ENCODE measurements at places on chromosomes 2 and 18.

DNA sequence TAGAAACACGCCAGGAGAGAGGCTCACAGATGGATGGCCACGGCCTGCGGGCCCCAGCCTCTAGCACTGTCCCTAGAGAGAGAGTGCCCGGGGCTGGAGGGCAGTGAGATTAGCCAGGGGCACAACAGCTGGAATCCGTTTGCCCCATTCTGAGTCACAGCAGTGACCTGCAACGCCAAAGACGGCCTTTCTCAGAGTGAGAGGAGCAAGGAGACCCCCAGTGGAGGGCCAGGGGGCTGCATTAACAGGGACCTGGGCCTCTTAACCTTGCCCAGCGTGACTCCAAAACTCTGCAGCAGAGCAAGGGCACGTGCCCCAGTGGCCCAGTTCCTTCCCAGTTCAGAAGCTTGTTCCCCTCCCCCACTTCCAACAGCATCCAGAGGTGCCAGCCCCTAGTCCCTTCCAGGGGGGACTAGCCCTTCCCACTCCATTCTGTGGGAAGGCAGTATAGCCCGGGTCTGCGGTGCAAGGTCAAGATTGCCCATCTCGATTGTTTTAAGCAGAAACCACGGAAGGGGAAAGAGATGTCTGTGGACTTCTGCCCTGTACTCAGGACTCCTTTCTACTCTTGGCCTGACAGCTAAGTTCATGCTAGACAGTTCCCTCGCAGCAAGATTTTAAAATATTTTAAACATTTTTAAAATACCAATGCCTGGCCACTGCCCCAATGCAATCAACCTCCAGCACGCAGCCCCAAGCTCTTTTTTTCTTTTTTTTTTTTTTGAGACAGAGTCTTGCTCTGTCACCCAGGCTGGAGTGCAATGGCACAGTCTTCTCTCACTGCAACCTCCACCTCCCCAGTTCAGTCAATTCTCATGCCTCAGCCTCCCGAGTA lies 50.9 kb upstream of the BIN1 start:
- no peak for DNase-seq

GRCh38 chr2:27724905-27725701 lies 46.4 kb upstream of the MRPL33 start:
- no peak for DNase-seq

GRCh38 chr2:217060516-217060915 lies 200.7 kb upstream of the TNP1 start:
- DNase-seq = no peak

- no peak for DNase-seq
Observed at GRCh38 chr2:24117902-24118301, 5.2 kb downstream of the PFN4 start.

GRCh38 chr18:9927392-9928063 lies 13.7 kb downstream of the VAPA start:
- no peak for DNase-seq

DNA sequence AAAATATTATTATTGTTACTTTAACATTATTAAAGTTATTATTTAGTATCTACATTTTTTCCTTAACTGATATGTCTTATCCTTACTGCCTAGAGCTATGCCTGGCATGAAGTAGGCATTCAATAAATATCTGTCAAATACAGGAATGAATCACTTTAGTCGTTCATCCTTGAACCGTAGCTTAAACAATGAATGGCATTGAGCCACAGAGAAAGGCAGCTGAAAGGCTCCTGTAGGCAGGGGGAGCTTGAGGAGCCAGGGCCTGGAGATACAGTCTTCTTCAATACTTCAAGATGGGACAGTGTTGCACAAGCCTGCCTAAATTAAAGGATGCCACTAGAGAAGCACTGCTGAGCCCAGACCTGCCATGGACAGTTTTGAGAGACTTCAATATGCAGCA lies 22.5 kb downstream of the CYRIA start:
- no peak for DNase-seq

- no peak for DNase-seq
Observed at GRCh38 chr2:74768401-74768914, 65.5 kb upstream of the HK2 start.

- DNase-seq = peak; percentile 18
Observed at GRCh38 chr2:46699934-46700256, 215.7 kb downstream of the MCFD2 start.

- DNase-seq = no peak
Observed at GRCh38 chr2:19330436-19330835, 28.0 kb downstream of the OSR1 start.

DNA sequence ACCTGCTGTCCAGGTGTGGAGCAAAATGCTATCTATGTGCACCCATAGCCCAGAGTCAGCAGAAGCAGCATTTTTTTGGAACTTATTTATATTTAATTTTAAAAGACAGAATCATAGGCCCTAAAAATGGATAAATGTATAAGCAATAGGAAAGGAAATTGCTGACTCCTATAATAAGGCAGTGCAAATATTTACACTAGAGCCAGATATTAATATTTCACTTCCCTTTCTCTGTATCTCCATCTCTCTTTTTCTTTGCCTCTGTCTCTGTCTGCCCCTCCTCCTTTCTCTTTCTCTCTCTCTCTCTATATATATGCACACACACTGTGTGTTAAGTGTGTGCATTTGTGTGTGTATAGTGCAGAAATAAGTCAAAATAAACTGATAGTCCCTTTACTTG lies 375.6 kb downstream of the SOX11 start:
- DNase-seq = no peak

DNA sequence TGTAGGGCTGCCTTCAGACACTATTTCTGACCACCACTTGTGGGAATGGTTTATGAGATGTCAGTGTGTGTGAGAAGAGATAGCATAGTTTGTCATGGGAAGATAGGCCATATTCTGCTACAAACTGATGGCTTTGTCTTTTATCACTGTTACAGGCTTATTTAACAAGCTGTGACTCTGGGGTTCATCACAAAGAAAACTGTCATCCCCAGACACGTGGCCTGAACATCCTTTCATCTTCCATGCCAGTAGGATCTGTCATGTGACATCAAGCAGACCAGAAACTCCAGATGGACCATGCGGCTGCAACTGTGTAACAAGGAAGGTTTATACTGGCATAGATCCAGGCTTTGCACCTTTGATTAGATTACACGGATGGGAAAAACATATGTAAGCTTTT lies 128.6 kb upstream of the KCNH7 start:
- no peak for DNase-seq

DNA sequence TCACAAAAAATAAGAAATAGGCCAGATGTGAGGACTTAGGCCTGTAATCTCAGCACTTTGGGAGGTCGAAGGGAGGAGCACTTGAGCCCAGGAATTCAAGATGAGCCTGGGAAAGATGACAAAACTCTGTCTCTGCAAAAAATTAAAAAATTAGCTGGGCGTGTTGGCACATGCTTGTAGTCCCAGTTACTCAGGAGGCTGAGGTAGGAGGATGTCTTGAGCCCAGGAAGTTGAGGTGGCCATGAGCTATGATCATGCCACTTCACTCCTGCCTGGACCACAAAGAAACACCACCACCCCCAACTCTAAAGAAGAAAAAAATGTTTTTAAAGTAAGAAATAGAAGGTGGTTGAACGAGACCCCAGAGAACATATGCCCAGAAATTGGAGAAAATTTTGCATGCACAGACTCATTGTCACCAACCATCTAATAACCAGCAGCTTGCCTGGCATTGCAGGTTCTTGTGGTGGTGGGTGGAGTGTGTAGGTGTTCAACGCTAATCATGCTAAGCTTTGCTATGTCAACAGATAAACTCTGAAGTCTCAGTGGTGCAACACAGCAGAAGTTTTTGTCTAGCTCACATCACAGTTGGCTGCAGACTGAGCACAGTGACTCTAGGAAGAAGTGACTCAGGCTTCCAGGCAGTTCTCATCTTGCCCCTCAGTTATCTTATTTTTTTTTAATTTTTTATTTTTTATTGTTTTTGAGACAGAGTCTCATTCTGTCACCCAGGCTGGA lies 18.6 kb downstream of the ARL4C start:
- no peak for DNase-seq

DNA sequence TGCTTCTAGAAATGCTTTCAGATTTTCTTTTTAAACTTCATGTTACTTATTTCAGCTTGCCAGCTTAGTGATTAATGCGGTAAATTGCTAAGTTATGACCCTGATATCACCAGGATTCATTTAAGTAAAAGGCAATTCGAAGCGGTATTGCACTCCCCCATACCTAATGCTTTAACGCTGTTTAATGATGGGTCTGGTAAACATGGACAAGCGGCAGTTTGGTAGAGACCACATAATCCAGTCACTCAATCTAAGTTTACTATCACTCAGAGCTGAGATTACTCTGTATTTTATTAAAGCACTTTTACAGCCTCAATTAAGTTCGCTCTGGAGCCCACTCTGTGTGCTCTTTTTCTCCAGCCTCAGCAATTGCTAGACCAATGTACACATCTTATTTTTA lies 118.2 kb upstream of the SCN7A start:
- DNase-seq = no peak

DNA sequence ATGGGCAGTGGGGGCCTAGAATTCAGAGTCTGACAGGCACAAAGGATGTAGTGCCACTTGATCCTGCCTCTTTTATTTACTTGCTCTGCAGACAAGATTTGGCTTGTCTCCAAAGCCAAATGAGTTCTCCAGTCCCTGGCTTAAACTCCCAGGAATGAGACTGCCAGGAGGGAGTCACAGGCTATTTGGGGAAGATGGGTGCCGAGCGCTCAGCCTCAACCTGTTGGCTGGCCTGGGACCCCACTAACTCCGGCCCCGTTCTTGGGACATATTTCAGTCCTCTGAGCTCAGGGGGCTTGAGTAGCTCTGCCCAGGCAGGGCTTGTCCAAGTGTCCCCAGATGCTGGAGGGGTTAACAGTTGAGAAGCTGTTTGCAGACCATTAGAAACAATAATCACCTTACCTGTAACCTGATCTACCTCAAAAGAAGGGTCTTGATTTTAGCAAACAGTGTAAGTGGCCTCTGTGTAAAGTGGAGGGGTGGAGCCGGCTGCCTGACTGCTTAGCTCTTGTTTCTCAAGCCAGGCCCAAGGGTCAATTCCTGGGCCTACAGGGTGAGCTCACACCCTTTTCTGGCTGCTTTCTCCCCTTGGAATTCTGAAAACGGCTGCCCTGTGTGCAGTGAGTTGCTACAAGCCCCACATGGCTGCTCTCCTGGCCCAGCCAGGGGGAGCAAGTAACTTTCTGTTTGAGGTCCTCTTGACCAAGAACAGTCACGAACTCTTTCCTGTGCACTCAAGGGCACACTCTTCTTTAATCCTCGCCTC lies 27.1 kb upstream of the FZD5 start:
- DNase-seq = peak; percentile 53

DNA sequence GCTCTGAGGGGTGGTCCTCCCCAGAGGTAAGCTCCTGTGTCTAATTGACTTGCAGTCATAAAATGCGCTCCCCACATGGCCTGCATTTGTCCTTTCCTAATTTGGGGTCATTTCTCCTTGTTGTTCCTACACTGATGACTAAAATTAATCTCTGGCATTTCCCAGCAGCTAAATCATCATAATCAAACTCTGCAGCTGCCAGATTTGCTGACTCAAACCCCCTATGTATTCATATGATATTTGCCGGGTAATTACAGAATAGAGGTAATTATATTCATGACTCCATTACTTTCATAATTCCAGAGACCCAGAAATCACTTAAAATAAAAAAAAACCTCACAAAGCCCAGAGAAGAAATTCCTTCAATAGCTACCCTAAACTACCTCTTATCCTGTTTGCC lies 331.4 kb upstream of the KLHL29 start:
- DNase-seq = no peak

GRCh38 chr2:45469314-45470099 lies 141.6 kb downstream of the SRBD1 start:
- no peak for DNase-seq

DNA sequence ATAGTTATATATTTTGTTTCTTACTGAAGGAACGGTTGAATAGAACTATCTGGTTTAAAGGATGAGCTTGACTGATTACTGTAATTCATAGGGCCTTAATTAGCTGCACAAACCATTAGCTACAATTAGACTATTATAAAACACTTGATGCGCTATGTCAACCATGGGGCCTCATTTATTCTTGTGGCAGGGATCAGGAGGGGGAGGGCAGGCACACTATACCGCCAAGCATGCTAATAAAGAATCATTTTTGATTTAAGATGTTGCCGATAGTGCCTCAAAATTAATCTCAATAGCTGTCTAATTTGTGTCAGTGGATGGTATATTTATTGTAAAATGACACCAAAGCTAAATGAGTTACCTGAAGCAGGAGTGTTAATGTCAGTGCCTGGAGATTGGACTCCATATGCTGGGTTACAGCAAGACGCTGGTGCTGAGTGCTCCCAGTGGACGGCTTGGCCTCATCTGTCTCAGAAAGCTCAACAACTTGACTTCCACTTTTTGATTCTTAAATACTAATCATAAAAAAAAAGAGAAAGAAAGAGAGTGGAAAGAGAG lies 1007.0 kb upstream of the CELF4 start:
- no peak for DNase-seq

GRCh38 chr2:72996117-72996502 lies 75.4 kb downstream of the SFXN5 start:
- no peak for DNase-seq

DNA sequence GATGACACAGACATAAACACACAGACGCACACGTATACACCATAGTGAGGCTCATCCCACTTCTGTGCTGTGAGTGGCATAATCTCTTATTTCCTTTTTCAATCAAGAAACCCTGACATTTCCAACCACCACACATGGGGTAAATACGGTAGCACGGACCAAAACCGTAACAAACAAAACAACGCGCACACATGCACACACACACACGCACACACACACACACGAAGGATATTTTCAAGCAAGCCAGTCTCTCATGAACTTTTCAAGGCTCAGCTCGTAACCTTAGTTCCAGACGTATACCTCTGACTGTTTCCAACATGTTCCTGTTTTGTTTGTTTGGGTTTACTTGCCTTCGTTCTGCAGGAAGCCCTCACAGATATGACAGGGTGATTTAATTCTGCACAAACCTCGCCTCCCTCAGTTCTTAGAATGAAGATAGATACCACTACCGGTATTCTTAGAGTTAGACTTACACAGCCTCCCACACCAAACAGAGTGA lies 119.8 kb downstream of the BCL2 start:
- no peak for DNase-seq

- DNase-seq = no peak
Observed at GRCh38 chr18:47528343-47528742, 276.9 kb upstream of the SKOR2 start.

DNA sequence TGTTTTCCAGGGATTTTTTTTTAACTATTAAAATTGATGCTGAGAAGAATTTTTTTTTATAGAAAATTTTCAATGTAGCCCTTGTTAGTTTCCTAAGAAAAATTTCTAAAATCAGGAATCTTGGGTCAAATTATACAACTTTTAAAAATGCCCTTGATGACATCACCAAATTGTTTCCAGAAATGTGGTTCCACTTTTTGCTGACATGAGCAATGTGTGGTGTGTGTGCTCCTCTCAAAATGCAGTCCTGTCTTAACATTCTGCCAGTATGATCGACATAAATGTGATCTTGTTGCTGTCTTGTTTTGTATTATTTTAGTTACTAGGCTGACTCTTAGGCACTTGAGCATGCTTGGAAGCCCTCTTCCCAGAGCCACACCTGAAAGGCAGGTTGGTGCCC lies 89.7 kb upstream of the ST6GAL2 start:
- no peak for DNase-seq

- DNase-seq = no peak
Observed at GRCh38 chr2:199875400-199875799, 24.4 kb upstream of the FTCDNL1 start.

GRCh38 chr18:30328839-30329238 lies 713.7 kb downstream of the DSC3 start:
- DNase-seq = no peak
